ENCODE measurements at places on chromosomes 5 and 9. TPM values are rescaled to one million over a fixed set of nuclear protein-coding genes. Genes with fewer than 3 reads are reported as not detected.

- no peak for DNase-seq
These were observed 58.4 kb downstream of the FRMD3 start for GRCh38 chr9:83479765-83480164.

GRCh38 chr9:84570482-84571154 lies 98.9 kb upstream of the NTRK2 start:
- no peak for DNase-seq

DNA sequence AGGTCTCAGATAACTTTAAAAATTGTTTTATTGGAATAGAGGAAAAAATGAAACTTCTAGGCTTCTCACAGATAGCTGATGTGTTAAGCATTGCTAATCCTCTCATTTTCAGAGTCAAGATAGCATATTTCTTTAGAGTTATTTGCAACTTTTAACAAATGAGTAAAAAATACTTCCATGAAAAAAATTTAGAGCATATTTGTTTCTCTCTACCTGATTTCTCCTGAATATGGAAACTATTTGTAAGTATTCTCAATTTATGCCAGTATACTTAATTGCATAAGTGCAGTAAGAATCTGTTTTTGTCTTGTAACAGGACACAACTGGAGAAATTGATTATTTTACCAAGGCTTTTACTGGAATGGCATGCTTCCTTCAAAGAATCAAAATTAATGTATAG lies 3.6 kb upstream of the TRIM32 start:
- no peak for DNase-seq

The PCDHB11 gene
- total RNA-seq: not detected

The CKMT2 gene
- total RNA-seq: not detected

Measured in Karpas-422 (cell line).